ENCODE measurements at places on chromosomes 16 and 17.

- DNase-seq: no peak
These were observed 1.2 kb downstream of the TMEM106A start for GRCh38 chr17:43212641-43213490.

DNA sequence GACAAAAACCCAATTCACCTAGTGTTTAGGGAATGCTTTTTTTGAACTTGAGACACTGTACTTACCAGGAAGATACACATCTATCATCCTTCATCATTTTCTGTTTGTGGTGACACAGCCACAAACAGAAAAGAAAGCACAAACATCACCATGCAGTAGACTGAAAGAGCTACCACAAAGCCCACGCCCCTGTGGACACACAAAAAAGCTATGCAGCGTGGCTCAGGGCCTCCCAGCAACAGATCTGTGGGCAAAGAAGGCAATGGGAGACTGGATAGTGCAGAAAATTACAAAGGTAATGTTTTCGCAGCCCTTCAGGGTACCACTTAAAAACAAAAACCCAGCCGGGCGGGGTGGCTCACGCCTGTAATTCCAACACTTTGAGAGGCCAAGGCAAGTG is 9.6 kb downstream of the COTL1 start:
- no peak for DNase-seq

GRCh38 chr17:45098869-45099616 is 33.3 kb downstream of the PLCD3 start:
- peak; percentile 78 for DNase-seq

GRCh38 chr16:30346286-30346685 is 8.8 kb downstream of the CD2BP2 start:
- DNase-seq: no peak

GRCh38 chr17:34391241-34391640 is 28.2 kb upstream of the CCL1 start:
- no peak for DNase-seq

GRCh38 chr16:62989480-62989879 is 953.2 kb upstream of the CDH8 start:
- DNase-seq: no peak

- no peak for DNase-seq
These were observed 5.3 kb downstream of the PAQR4 start for GRCh38 chr16:2974319-2975056.

GRCh38 chr16:69863401-69864281 is 87.5 kb upstream of the CLEC18A start:
- DNase-seq: no peak

DNA sequence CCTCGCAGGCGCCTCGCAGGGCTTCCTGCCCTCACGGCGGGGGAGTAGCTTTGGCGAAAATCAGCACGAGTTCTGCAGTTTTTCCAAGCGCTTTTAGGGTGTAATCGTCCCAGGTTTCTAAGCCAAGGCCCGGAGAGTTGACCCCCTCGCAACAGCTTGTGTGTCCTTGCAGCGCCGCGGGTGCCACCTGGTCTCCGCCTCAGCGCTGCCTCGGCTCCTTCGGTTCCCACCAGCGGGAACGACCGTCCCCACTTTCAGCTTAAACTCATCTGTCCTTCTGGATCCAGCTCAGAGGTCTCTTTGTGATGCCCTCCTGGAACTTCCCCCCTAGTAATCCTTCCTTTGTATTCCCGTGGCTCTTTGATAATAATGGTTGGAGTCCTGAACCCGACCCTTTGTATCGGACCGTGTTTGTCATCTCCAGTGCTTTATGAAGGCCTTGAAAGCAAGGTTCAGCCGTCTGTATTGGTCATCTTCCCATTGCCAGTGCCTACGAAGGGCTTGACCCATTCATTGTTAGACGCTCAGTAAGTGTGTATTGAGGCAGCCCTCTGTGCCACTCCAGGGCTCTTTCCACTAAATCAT is 858 bp upstream of the SMARCE1 start:
- peak; percentile 46 for DNase-seq

DNA sequence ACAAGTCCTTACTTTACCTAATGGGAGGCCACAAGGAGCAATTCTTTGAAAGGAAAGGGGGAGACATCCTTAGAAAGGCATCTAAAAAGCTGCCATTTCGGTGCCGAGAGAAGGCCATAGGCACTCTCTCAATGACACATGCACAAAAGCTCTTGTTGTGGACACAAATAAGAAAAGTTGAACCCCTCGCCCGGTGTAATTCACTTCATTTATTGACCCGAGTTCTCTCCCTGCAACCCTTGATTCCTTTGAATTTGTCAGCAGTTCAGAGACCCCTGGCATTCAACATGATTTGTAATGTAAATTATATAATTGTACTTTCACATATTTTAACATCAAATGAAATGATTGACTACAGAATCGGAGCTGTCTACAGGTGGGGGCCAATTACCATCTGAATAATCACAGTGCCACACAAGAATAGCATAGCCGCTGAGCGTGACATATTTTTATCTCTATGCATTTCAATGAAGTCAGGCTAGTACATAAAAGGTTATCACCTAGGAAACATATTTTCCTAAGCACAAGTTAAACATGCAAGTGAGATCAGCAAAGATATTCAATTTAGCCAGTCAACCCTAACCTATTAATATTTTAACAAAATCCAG is 66.7 kb downstream of the IRX6 start:
- DNase-seq: no peak

- DNase-seq: no peak
These were observed 3.5 kb downstream of the RAB40C start for GRCh38 chr16:593406-593805.

DNA sequence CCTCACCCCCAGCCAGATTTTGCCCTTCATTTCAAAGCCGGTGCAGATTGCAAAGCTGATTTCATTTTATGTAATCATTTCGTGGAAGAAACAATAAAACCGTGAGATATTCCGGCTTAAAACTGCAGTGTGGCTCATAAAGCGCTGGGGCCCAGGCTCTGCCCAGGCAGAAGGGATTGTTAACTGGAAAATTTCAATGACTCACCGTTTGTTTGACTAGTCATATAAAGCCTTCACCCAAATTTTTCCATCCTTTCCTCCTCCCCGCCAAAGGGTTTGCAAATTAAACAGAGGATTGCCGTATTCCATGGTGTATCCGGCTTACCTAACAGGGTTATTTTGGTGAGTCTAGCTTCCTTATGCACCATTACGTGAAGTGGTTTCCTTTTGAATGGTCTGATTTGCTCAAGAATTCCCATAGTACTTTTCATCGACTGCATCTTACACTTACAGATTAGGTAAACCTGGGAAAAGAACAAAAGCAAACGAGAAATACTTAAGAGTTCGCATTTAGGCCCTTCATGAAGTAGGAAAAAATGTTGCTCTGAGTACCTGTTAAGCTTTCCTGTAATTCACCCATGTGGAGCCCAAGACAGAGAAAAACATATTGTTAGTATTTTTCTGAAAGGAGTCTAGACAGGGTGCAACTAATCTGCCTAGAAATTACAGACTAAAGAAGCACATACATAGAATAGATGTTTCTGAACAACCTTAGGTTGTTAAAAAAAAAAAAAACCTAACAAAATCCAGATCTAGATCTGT is 949 bp upstream of the GSPT1 start:
- DNase-seq: peak; percentile 79

- no peak for DNase-seq
These were observed 25.7 kb upstream of the TIMP2 start for GRCh38 chr17:78950870-78951269.

DNA sequence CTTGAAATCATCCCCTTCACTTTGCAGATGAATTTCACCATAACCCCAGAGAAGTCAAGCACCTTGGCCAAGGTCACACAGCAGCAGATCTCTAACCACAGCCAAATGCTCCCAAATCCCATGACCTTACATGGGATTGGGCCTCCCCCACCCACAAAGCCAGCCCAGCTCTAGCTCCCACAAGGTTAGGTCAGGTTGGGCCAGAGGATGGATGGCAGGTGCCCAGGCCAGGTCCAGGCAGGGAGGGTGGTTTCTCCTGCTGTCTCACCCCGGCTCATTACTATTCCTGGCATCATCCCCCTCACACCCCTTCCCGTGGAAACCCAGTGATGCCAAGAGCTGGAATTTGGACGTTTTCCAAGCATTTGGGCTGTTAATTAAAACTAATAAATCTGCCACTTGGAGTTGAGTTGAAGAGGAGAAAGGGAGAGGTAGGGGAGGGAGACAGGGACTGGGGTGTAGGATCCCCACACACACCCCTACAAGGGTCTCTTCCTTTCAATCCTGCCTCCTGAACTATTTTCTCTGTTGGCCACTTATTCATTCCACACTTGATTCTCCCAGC is 181.6 kb downstream of the TMEM132E start:
- DNase-seq: no peak

DNA sequence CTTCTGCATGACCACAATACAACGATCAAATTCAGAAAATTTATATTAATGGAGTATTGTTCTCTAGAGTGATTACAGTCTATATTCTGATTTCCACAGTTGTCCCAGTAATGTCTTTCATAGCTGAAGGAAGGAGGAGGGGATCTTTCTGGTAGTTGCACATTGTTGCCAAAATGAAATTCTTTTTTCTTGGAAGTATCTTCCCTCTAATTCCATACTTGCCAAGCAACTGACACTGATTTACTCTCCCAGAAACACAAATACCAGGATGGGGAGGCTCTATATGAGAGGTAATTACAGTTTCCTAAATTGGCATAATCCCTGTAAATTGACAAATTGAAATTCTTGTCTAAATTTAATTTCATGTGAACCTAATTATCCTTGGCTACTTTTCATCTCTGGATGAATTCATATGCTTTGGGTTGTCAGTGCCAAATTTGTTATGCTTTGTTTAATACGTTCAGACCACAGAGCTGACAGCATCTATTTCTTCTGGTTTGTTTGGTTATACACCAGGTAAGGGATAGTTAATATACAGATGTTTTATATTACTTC is 30.0 kb downstream of the NOL11 start:
- no peak for DNase-seq

DNA sequence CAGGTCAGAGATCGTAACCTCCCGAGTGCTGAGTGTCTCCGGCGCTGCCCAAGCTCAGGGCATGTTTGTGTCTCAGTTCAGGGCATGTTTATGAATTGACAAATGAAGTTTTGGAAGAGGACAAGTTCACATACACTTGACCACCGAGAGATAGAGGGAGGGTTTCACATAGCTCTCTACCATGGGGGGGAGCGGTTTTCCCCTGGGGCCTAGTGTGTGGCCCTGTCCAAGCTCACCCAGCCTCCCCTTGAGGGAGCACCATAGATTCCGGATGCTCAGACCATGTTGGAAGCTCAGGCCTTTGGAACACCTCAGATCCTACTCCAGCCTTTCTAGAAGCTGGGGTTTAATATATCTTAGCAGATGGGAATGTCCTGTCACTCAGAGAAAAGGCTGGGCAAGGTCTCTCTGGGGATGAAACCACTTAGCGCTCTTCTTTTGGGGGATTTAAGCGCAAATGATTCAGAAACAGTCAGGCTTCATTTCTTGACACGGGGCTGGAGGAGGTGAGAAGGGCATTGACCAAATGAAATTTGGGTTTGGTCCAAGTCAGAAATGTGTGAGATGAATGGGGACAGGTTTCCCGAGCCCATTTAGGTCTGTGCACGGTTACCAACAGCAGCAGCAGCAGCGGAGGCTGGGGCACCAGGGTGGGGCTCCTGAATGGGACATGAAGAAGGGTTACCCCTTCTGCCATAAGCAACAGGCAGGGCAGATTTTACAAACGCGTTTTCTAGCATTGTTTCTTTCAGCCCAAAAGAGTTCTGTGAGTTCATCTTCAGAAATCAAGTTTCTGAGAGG is 96.6 kb downstream of the METRNL start:
- no peak for DNase-seq

GRCh38 chr16:67333315-67333714 is 6.7 kb downstream of the LRRC36 start:
- no peak for DNase-seq

DNA sequence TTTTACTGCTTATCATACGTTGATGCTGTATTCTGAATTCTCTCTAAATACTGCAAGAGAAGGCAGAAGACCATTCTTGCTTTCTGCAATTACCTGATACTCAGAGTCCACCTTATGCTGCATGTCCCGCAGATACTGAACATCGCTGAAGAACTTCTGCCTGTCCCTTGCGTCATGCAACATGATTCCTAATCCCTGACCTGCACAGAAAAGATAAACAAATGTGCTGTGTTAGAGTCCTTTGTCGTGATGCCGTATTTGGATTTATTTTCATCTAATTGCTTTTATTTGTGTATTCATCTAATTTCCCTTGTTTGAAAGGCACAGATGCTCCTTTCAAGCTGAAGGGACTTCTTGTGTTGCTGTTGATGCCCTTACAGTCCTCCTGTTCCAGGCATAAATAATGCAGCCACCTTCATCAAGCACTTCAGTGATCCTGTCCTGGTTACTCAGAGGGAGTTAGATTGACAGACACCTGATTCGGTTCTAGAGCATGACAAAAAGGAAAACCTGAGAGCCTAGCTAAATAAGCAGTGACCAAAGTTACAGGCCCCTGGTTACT is 6.5 kb downstream of the MARCHF10 start:
- no peak for DNase-seq

GRCh38 chr17:40490289-40490853 is 11.1 kb downstream of the TNS4 start:
- peak; percentile 80 for DNase-seq

- DNase-seq: peak; percentile 92
These were observed 126.7 kb upstream of the FOXF1 start for GRCh38 chr16:86383488-86384262.

- no peak for DNase-seq
These were observed 51.8 kb upstream of the USP7 start for GRCh38 chr16:9015489-9015888.

- no peak for DNase-seq
These were observed 21.5 kb downstream of the GFOD2 start for GRCh38 chr16:67697422-67698185.

GRCh38 chr17:7173687-7174602 is 5.2 kb downstream of the ASGR1 start:
- DNase-seq: peak; percentile 38

DNA sequence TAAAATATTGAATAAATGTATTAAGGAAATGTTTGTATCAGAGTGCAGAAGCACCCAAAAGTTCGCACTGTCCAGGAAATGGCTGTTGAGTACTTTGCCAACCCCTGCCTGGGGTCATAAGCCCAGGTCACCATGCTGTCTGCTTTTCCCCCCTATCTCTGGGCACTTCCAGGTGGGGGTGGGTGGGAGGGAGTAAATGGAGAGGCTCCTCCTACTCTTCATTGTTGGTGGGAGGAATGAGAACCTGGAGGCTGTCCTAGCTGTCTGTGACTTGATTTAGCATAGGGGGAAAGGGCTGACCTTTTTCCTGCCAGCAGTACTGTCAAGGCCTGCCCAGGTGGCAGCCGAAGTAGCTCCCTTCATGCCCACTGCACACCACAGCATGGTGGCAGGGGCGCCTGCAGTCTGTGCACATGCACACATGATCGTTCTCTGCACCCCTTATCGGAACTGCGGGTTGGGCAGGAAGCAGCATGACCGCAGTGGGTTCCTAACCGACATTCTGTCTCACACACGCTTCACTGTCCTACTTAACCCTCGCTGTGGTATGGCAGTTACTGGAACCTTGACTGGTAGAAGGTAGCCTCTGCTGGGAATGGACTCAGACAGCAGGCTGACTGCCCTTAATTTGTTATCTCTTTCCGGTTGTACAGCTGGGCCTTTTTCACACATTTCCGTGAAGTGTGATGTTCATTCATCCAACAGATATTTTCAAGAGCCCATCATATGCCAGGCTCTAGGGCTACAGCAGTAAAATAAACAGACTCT is 41.5 kb downstream of the LDHD start:
- DNase-seq: no peak

Measured in fibroblast of mammary gland (primary cell).